Mesothelial cell of epicardium (in vitro differentiated cells): ENCODE measurements at places on chromosomes 5 and 9.

DNA sequence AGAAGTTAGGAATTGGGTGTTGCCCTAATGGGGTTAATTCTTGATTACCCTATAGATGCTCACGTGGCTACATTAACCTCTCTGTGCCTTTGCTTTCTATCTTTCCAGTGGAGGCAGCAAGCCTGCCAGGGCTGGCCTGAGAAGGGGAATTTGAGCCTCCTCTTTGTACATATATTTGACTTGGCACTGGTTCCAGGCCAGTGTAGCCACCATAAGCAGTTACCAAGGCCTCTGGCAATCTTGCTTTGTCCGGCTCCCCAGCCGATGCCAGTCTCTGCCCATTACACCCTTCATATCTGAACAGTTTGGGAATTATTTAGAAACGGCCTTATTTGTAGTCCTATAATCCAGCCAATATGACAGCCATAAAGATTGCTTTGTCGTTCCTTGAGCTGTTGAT lies 58.6 kb upstream of the PPARGC1B start:
- DNase-seq: no peak

DNA sequence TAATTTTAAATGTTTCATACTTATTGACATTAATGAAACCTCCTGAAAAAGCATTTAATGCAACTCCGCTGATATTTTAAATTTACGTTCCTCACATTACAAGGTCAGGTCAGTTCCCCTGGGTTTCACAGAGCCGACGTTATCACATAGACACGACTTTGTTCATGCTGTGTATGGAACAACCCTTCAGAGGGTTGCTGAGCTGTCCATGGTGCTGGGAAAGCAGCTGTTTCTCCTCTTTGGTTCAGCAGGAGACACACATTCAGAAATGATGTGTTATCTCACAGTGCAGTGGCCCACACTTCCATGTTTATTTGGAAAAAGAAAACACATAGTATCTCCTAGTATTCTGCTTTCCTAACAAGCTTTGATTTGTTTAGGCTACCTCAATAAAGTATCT lies 53.5 kb downstream of the PPP2R2B start:
- DNase-seq: peak; percentile 74

DNA sequence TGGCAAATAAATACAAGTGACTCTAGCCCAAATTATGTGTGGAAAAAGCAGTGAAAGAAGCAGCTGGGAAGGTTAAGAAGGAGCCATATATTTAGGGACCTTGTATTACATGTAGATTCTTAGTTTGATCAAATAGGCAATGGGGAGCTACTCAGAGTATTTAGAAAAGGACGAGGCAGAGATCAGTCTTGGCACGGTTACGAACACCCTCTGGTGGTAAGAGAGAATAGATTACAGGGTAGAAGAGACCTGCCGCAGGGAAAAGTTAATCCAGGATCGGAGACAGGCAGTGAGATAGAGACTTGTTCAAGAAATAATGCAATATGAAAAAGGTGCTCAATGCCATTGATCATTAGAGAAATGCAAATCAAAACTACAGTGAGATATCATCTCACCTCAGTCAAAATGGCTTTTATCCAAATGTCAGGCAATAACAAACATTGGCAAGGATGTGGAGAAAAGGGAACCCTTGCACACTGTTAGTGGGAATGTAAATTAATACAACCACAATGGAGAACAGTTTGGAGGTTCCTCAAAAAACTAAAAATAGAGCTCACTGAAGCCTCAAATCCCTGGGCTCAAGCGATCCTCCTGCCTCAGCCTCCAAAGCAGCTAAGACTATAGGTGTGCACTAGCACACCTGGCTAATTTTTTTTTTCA lies 12.0 kb downstream of the INIP start:
- DNase-seq: no peak

GRCh38 chr5:53827211-53827651 lies 266.8 kb downstream of the NDUFS4 start:
- DNase-seq: no peak

GRCh38 chr9:137112564-137113384 lies 1.8 kb downstream of the DPP7 start:
- DNase-seq: no peak

- no peak for DNase-seq
Observed at GRCh38 chr9:95047452-95048224, 269.9 kb downstream of the FANCC start.

DNA sequence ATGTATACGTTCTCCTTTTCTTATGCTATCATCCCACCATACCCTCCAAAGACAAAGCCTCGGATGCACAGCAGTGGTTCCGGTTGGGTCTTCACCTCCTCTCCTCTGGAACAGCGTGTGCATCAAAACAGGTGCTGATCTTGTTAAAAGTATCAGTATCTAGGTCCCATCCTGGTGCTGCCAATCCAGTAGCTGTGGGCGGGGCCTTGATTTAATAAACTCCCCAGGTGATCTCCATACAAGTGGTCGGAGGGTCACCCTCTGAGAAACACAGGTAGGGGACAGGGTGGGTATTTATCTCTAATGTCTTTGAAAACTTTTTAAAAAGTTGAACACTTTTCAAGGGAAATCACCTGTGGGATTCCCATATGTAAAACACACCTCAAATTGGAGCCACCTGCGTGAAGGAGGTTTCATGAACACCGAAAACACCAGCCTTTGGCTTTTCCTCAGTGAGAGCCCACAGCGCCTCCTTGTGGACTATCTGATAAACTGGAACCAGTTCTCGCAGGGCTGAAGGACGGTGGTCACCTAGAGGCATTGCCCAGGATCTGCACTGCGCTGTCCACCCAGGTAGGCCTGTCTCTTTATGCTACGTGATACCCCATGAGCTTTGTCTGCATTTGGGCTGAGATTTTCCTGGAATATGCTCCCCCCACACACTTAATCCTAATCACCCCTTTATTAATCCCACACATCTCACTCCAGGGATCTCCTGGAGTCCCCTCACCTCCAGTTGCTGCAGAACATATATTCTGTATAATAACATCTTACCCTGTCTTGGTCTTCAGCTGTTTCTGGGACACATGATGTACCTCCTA lies 80.5 kb upstream of the EPB41L4B start:
- peak; percentile 43 for DNase-seq

DNA sequence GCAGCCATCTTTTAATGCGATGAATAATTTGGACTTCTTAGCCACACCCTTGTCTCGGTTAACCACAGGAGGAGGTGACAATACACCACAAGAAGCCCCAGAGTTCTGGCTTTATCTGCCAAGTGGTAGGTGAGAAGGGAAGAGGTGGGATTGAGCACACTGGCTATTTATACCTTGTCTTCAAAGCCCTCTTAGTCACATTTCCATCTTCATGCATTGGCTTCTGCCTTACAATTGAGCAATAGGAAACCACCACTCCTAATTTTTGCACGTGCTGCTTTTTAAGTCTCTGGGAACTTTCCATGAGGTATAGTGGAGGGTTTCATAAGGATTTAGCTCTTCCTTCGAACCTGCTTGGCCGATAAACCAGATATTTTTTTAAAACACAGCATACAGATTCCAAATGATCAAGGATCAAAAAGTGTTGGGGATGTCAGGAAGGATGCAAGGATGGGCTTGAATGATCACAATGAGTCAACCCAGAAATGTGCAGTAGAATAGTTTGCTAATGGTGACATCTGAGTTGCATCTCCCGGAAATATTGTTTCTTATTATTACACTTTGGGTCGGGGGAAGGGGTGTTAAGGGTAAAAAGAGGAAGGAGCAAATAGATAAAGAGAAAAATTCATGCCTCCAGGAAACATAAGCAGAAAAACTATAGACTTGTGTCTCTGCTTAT lies 25.5 kb downstream of the PLAC8L1 start:
- no peak for DNase-seq

DNA sequence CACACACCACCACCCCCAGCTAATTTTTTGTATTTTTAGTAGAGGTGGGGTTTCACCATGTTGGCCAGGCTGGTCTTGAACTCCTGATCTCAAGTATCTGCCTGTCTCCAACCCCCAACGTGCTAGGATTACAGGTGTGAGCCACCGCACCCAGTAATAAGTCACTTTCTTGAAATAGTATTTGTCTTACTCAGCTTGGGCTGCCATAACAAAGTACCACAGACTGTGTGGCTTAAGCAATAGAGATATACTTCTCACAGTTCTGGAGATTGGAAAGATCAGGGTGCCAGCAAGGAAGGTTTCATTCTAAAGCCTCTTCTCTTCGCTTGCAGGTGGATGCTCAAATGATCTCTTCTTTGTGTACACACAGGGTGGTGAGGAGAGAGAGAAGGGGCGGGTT lies 99.8 kb downstream of the ARRDC3 start:
- DNase-seq: no peak

- no peak for DNase-seq
Observed at GRCh38 chr5:177105691-177106476, 19.2 kb downstream of the FGFR4 start.

- DNase-seq: no peak
Observed at GRCh38 chr9:114898741-114899140, 31.6 kb downstream of the TNFSF8 start.

- DNase-seq: no peak
Observed at GRCh38 chr5:38547257-38547656, 9.2 kb downstream of the LIFR start.

- no peak for DNase-seq
Observed at GRCh38 chr5:1793301-1793740, 6.3 kb downstream of the MRPL36 start.

DNA sequence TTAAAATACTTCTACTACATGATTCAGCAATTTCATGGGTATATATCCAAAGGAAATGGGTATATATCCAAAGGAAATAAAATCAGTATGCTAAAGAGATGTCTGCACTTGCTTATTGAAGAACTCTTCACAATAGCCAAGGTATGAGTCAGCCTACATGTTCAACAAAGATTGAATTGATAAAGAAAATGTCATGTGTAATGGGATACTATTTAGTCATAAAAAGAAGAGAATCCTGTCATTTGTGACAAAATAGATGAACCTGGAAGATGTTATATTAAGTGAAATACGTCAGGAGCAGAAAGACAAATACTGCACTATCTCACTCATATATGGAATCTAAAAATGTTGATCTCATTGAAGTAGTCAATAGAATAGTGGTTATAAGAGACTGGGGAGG lies 944.5 kb upstream of the CTNND2 start:
- DNase-seq: no peak

- no peak for DNase-seq
Observed at GRCh38 chr5:73376618-73377170, 71.9 kb downstream of the FOXD1 start.

DNA sequence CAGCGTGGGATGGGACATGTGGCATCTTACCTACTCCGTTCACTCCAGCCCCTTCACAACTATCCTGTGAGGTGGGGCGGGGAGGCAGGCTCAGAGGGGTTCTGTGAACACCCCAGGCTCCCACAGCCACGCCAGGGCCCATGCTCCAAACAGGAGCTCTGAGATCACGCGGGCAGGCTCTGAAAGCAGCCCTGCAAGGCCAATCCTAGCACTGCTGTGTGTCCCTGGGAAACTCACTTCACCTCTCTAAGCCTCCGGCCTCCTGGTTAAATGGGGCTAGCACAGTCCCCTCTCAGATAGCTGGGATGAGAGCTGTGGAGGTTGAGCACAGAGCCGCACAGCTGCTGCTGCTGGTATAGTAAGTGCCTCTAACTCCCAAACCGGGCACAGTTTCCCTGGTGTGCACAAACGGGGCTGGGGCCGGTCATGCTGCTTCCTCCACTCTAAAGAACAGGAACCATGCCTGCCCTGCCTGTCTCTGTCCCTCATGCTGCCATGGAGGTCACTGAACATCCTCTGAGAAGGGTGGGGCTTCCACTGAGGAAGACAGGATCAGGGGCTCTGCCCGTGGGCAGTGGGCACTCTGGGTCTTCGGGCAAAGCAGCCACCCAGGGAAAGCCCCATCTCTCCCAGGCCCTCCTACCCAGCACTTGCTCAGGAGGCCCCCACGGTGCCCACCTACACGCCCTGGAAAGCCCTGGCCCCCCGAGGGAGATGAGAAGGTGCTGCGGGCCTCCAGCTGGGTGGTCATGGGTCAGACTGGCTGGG lies 13.0 kb upstream of the ASS1 start:
- no peak for DNase-seq
